Activated T-cell treated with anti-CD3 and anti-CD28 coated beads, Interleukin-2, amount 50 U/mL, for 1 hour (primary cell): ENCODE measurements at places on chromosomes 16 and 17.

DNA sequence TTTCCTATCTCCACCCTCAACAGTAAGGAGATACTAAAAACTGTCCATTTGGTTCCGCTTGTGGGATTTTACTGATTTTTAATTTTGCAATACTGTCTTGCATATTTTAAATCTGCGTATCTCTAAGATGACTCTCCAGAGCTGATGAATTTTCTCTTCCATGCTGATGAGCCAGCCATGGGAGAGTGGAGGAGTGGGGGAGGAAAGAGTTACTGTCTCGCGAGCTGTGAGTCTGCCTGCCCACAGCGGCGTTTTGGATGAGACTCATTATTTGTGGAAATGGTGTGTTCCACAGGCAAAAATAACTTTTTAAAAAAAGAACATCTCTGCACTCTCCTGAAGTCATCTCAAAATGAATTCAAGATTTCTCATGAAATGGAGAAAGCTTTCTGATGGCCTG lies 34.6 kb upstream of the MYOCD start:
- DNase-seq, result no peak

DNA sequence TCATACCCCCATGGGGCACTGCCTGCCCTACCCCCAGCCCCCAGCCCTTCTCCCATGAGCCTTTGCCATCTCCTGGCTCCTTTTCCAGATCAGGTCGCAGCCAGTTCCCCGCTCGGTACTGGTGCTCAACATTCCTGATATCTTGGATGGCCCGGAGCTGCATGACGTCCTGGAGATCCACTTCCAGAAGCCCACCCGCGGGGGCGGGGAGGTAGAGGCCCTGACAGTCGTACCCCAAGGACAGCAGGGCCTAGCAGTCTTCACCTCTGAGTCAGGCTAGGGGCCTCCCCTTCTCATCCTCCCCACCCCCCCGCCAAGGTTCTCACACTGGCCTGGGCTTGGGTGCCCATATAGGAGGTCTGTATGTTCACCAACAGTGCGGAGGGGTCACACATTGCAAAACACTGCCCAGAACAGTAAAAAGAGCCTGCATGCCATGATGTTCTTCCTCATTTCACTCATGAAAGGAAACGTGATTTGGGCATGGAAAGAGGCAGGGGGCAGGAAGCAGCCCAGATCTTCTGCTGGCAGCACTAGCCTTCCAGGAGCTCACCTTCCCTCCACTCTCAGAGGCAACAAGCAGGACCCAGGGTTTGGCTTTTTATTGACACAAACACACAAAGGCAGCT lies 7.5 kb downstream of the IFI35 start:
- no peak for DNase-seq

DNA sequence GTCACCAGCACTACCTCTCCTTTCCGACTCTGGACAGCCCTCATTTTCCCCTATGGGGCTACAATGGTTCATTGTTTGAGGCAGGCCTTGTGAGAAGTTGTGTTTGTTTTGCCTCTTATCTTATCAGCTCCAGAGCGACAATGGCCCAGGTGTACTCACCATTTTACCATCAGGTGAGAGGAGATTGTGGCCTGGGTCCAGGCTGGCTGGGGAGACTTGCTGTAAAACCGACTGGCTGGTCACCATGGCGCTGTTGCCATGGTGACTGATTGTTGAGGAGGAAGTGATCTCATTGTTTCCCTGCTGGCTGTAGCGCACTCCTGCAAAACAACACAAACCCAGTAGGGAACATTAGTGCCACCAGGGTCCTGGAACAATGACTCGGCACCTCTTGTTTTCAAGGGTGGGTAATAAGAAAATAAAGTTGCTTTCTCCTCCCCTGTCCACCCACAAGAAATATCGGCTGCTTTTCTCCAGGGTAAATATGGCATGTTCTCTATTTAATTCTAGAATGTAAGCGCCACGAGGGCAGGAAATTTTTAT lies 34.4 kb downstream of the HNF1B start:
- DNase-seq, result no peak

DNA sequence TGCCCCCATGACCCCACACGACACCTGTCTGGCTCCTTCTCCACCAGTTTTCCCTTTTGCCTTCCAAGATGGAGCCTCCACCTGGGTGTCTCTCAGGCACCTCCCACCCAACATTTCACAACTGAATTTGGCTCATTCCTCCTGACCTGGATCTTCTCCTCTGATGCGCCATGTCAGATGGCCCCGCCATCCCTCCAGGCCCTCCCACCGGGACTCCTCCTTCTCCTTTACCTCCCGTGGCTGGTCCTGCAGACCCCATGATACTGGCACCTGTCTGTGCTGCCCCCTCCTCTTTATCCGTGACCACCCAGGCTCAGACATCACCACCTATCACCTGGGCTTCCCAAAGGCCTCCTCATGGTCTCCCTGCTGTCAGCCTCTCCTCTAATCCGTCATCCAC lies 4.7 kb downstream of the TRPV3 start:
- DNase-seq, result no peak
